Amniotic epithelial cell (primary cell): ENCODE measurements at places on chromosomes 2 and 18.

- no peak for DNase-seq
These were observed 115.4 kb downstream of the GATA6 start for GRCh38 chr18:22284581-22285360.

DNA sequence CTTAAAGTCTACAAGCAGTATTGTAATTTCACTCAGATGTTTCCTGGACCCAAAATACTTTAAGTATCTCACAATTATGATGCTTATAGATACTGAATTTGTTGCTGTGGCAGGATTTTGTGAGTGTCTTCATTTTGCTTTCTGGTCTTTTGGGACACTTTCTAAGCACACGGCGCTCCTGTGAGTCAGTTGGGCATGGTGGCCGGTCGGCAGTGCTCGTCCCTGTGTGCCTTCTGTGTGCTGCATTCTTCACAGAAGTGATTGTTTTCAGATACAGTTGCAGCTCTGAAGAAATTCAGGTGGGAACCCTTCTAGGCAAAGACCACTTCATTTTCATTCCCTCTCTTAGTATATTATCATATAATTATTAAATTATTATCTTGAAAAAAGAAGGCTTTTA is 273.3 kb downstream of the ZNF407 start:
- DNase-seq, result no peak

GRCh38 chr2:33077844-33078243 is 131.1 kb downstream of the LTBP1 start:
- DNase-seq, result no peak

- peak; percentile 94 for DNase-seq
These were observed 36.3 kb downstream of the YWHAQ start for GRCh38 chr2:9594366-9595054.

- peak; percentile 18 for DNase-seq
These were observed 21.7 kb upstream of the EFHD1 start for GRCh38 chr2:232611559-232612218.

DNA sequence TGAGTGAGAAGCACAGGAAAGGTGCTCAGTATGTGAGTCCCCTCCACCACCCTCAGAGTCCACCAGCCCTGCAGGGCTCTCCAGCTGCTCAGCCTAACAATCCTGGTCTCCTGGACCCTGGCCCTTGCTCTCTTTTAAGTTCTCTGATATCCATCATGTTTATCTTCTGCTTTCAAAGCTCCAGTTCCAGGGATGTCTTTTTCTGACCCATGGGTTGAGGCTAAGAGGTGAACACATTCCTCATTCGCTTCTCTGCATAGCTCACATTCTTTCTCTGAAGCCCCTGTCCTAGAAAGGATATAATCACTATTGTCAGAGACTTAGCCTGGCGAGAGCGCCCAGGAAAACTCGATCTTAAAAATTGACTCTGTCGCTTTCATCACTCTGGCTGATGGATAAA is 86.4 kb downstream of the ARL4C start:
- no peak for DNase-seq

GRCh38 chr2:149768320-149768799 is 180.8 kb upstream of the MMADHC start:
- peak; percentile 12 for DNase-seq

DNA sequence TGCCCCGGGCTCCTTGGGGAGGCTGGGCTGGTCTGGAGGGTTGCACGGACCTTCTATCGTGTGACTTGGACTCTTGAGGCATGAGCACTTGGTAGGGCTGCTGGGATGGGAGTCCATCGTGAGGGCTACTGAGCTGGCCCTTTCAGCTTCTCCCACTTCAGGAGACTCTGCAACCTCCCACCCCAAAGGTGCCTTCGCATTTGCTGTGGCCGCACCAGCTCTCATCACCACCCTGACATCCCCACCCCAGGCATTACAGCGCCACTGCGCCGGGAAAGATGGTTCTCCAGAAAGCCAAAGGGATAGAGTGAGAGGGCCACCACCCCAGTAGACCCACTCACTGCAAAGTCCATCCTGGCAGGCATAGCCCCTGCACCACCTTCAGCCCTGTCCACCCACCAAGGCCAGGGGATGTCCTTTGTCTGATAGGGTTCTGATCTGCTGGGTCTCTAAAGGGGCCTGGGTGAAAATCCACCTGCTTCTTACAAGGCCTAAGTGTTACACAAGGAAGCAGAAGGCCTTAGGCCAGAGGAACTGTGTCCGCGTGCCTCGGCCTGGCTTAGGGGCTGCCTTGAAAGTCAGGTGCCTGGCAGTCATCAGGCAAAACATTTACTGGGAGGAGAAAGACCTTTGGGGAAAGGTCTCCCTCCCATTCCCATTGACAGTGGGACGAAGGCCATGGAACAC is 5.1 kb downstream of the EHD3 start:
- DNase-seq, result no peak

DNA sequence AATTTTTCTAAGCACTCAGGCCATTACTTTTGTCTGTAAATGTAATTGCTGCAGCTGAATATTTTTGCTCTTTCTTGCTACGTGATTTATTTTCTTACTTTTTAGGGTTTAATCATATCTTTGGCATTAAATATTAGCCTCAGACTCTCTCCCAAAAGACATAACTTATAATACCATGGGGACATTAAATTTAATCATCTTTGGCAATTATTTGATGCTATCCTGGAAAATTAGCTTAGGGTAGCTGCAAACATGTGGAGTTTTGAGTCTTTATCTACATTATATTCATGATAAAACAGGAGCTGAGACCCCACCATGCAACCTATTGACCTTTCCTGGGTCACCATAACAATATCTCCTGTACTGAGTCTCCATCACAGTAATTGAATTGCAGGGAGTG is 59.1 kb upstream of the EDAR start:
- no peak for DNase-seq

GRCh38 chr2:74625658-74626425 is 22.3 kb downstream of the M1AP start:
- no peak for DNase-seq

- peak; percentile 59 for DNase-seq
These were observed 81.5 kb upstream of the RMDN2 start for GRCh38 chr2:37843556-37843955.

GRCh38 chr18:49728542-49728941 is 84.8 kb downstream of the ACAA2 start:
- DNase-seq, result peak; percentile 41

GRCh38 chr2:46229134-46230063 is 67.8 kb upstream of the EPAS1 start:
- no peak for DNase-seq

- DNase-seq, result no peak
These were observed 293.1 kb upstream of the ERBB4 start for GRCh38 chr2:212831671-212832199.

DNA sequence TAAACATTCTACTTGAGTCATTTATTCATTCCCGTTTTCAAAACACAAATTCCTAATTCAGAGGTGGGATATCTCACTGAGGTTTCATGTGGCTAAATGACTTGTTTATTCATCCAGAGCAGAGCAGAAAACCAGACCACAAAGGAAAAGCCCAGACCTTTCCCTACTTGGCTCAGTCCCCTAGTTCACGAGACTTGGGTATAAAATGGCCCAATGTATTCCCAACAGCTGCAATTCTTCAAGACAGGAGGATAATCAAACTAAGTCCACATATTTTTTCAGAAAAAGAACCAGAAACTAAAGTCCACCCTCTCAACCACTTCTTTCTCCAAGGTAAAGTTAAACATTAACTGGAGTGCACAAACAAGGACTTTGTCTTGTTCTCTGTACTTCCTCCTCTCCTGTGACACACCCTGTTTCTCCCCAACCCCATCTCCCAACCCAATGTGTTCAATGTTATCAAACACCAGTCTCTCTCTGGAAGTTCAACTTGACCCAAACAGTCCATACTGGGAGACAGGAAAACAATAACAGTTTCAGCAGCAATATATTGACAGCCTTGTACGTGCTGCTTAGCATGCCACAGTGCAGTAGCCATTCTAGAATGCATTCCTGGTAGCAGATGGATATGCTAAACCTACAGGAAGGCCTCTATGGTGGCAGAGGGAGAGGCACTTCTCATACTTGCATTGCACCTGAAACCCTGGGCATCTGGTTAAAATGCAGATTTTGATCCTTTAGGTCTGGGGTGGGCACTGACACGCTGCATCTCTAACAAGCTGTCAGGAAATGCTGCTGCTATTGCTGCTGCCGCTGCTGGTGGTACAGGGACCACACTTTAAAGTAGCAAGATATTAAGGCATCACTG is 110.7 kb downstream of the INO80D start:
- DNase-seq, result peak; percentile 11

- no peak for DNase-seq
These were observed 212.6 kb upstream of the ACVR2A start for GRCh38 chr2:147632198-147632597.

GRCh38 chr18:56770097-56770496 is 118.9 kb downstream of the WDR7 start:
- DNase-seq, result no peak

GRCh38 chr2:70887550-70888246 is 48.0 kb upstream of the ATP6V1B1 start:
- DNase-seq, result no peak

- DNase-seq, result peak; percentile 43
These were observed 115.9 kb upstream of the TWIST2 start for GRCh38 chr2:238731961-238732360.

GRCh38 chr2:57598551-57598950 is 448.1 kb upstream of the VRK2 start:
- DNase-seq, result no peak

- no peak for DNase-seq
These were observed 277.0 kb downstream of the CTNNA2 start for GRCh38 chr2:79789811-79790210.

DNA sequence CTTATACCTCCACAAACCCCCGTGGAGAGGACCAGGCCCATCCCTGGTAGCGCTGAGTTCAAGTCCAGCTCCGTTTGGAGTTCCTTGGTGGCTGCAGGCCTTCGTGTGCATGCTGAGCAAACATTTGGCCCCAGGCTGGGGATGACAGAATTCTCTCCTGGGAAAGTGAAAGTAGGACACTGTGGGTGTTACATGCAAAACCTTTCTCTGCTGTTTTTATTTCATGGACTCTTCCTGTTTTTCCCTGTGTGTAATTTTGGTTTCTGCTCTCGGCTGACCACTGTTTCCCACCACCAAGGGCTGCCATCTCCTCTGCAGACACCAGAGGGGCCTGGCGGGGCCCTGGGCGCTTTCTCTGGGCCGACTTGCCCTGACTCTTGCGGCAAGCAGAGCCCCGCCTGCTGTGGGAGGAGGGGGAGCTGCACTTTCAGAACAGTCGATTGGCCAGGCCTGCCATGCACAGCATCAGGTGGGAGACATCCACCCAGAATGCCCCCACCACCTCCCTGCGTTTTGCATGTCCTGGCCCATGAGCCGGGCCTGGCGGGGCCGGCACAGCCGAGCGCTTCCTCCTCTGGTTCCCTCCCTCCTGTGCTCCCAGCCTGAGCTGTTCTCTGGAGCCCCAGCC is 102.4 kb downstream of the CABLES1 start:
- DNase-seq, result peak; percentile 65

- DNase-seq, result no peak
These were observed 113.4 kb upstream of the MCFD2 start for GRCh38 chr2:47028846-47029560.

DNA sequence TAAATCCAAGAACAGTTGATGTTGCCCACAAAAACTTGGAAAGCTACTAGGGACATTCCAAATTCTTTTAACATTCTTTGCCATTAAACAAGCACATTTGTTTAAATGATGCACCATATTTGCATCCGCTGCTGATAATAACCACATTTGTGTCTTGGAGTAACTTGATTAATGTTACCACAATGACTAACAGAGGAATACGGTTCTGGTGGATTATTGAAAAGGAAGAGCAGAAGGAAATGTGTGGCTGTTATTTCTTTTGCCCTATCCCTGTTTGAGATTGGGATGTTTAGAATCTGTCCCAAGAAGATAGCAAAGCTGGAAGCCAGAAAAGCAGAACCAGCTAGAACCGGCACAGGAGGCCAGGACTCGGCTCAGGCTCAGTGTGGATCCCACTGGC is 39.2 kb upstream of the RASGRP3 start:
- DNase-seq, result peak; percentile 98

GRCh38 chr2:45687964-45688363 is 36.5 kb downstream of the PRKCE start:
- DNase-seq, result no peak

DNA sequence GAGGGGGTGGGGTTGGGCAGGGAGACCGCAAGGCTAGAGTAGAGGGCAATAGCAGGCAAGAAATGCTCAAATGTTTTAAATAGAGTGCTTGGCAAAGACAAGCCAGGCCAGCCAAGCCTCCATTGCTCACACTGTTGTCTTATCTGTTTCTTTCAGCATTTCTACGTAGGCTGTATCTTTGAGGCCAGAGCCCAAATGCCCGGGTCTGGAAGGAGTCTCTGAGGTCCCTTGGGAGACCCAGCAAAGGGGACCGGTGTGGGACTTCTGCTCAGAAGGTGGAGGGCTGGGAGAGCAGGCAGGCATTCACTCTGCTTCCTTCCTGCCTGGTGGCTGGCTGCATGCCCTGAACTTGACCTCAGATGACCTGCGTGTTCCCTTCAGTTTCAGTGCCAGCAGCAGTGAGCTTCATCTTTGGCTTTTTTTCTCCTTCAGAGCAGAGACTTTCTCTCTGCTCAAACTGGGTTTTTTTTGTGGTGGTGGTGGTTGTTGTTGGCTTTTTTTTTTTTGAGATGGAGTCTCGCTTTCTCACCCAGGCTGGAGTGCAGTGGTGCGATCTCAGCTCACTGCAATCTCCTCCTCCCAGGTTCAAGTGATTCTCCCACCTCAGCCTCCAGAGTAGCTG is 13.7 kb upstream of the TET3 start:
- peak; percentile 32 for DNase-seq

DNA sequence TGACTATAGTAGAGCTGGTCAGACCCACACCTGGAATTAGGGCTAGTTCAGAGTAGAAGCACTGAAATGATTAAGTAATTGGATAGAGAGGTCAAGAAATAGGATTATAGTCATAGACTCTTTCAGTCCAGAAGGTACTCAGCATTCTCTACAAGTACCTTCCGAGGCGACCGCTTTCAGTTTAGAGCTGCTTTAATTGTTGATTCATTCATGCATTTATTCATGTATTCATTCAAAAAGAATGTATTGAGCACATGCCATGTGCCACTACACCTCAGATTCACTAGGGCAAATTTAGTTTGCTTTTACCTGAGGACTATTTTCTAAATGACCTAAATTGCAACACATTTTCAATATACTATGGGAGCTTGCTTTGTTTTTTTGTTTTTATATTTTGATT is 48.7 kb downstream of the CRIM1 start:
- DNase-seq, result peak; percentile 52

GRCh38 chr2:237744613-237745249 is 53.8 kb upstream of the RBM44 start:
- peak; percentile 35 for DNase-seq

GRCh38 chr2:61558160-61558559 is 20.0 kb upstream of the XPO1 start:
- DNase-seq, result no peak

- DNase-seq, result peak; percentile 94
These were observed 22.1 kb downstream of the ABHD3 start for GRCh38 chr18:21682371-21683051.

DNA sequence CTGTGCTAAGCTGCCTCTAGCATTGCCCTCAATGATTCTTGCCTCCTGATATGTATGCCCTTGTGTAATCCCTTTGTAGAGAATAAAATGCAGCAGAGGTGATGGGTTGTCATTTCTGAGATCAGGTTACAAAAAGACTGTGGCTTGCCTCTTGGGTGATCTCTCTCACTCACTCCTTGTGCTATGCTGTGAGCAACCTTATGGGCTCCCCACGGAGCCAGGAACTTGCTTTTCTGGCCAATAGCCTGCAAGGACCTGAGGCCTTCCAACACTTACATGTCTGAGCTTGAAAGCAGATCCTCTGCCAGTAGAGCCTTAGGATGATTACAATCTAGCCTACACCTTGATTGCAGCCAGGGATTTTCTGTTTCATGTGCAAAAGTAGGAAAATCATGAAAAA is 123.1 kb upstream of the XIRP2 start:
- no peak for DNase-seq

- DNase-seq, result peak; percentile 23
These were observed 567.5 kb downstream of the SLC4A3 start for GRCh38 chr2:220194630-220195584.
